Activated gamma-delta T cell (primary cell): ENCODE measurements at places on chromosomes 11 and 22.

DNA sequence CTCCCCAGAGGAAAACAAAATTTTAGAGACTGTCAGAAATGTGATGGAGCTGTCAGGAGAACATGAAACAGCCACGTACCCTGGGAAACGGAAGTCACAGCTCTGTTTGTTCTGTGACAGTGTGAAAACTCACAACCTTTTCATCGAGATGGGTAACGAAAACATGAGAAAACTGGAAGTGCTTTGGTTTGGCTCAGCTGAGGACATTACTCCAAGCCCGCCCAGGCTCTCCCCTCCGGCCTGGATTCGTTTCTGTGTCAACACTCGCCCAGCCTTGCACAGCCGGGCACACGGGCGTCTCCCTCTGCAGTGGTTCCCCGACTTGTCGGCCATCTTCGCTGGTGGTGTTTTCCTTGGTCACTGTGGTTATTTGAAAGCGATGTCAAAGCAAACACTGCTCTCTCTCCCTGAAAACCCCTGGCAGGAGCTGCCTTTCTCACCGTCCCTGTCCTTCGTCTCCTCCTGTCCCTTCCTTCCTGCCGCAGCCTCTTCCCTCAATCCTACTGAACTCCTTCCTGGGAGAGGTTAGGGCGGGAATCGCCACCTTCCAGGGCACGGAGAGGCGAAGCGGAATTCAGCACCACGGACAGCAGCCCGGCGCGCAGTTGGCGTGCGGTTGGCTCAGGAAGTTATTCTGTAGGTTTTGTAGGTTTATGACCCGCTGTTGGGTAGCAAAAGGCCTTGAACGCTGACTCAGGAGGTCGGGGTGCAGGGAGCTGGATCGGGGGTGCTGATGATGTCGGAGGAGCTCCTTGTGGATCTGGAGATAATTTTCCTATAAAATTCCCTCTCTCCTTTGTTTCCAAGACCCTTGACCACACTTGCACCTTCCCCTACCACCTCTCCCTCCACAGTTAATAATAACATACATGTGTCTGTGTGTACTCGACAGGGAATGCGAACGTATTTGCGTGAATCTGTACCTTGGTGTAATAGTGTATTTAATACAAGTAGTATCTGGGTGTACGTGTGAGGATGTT is 13.1 kb upstream of the RPS19BP1 start:
- no peak for DNase-seq

DNA sequence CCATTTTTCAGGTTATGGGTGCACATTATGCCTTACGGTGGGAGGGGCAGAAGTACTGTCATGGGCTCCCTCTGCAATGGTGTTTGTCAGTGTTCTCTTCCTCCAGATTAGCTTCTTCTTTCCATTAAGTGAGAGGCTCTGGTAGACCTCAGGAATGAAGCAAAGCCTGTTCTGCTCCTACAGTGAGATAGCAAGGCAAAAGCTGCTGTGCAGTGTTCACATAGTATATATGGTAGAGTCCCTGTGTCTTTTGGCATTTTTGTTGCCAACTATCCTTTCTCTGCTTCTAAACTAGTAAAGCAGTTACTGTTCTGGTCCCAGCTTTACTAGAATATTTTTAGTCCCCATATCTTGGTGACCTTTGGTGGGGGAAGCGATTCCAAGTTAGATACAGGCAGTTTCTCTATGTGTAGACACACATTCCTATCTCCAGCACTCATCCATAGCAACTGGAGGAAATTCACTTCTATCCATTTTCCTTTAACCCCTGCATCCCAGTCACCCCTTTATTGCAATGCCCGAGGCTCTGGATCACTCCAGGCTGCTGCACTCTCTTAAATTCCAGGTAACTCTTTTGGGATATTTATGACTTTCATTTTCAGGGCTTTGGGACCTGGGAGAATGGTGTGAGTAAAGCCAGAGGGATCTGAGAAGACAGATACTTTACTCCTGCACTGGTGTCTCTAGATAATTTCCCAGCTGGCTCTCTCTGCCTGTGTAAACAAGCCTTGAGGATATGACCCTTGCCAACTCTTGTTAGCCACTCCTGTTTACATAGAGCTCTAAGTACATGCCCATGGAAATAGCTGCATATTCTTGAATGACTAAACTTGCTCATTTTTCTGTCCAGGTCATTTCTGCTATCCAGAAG is 3.9 kb upstream of the TRIM34 start:
- DNase-seq = no peak

DNA sequence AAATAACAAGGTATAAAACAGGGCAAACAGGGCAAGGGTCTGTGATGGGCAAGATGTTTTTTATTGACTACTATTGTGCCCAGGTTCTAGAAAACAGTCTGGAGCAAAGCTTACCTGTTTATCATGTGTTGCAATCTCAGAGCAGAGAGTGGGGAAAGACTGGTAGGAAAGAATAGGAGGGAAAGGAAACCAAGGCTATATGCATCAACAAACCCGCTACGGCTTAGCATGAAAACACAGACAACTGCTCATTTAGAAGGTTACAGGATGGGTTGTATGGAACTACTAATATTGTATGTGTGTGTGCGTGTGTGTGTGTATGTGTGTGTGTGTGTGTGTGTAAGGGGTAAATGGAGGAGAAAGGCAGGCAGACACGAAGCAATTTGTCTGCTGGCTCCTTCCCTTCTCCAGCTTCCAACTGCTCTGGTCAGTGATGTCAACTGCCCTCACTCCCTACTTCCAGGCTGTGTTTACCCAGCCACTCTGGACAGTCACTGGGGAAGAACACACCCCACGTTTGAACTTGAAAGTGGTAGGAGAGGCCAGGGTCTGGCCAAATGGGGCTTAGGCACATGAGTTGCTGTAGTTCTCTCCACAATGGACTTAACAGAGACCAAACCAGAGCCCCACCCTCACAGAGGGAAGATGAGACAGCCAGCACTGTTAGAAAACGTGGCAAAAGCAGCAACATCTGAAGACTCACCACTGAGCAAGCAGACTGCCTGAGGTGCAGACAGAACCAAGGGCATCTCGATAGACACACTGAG is 47.0 kb downstream of the GAB2 start:
- DNase-seq = no peak

GRCh38 chr11:93623179-93623578 is 38.3 kb upstream of the CEP295 start:
- DNase-seq = no peak

- no peak for DNase-seq
These were observed 74.3 kb downstream of the C11orf65 start for GRCh38 chr11:108393046-108393445.

DNA sequence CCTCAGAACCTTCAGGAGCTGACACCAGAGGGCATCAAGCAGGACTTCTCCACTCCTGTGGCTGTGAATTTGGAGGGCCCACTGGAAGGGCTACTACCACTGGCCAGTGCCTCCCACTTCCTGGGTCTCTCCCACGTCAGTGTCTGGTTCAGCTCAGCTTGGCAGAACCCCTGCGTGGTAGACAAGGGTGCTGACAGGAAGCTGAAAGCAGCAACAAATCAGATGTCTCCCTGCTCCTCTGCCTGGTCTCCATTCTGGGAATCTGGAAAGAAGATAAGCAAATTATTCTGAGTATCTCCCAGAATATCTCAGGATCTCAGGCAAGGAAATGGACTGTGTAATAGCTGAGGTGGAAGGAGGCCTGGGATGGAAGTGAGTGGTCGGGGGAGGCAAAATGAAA is 61.5 kb downstream of the TMPRSS5 start:
- no peak for DNase-seq

- no peak for DNase-seq
These were observed 23.5 kb upstream of the ARHGAP8 start for GRCh38 chr22:44728761-44729324.

GRCh38 chr11:100790073-100790472 is 103.0 kb downstream of the ARHGAP42 start:
- no peak for DNase-seq

DNA sequence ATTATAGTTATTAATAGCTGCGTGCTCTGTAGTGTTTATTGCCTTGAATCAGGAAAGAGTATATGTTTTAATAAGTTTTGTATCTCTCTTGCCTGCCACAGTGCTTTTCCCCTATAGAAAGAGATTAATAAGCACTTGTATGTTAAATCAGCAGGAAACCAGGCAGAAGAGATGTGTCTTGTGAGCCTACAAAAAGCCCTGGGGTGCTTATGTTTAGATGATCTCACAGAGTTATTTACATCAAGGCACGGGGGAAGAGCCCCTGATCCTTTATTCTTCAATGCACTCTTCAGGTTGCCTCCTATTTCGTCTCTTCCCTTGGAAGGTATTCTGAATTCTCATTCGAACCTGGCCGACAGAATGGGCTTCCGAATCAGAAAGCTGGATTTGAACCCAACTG is 183.0 kb downstream of the MAML2 start:
- no peak for DNase-seq

- no peak for DNase-seq
These were observed 2.9 kb upstream of the BTBD10 start for GRCh38 chr11:13465909-13466371.

DNA sequence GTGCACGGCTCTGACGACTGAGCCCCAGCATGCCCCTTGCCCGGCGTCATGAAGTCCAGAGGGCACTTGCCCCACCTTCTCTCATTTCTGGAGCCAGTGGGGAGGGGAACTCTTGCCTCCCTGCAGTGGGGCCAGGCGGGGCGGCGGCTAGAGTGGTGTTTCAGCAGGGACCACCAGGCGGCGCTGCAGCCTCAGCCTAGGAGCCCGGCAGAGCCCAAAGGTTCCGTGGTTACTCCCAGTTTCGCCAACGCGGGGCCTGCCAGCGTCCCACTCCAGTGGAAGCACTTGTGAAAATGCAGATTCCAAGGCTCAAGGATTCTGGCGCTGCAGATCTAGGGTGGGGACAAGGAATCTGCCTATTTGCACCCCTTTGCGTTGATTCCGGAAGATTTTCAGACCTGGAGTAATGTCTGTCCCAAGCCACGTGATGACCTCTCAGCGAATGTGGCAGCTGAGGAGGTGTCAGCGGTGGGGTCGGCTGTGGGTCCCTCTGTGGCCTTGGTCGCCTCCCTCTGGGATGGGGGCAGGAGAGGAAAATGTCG is 55.7 kb downstream of the CD82 start:
- peak; percentile 25 for DNase-seq

DNA sequence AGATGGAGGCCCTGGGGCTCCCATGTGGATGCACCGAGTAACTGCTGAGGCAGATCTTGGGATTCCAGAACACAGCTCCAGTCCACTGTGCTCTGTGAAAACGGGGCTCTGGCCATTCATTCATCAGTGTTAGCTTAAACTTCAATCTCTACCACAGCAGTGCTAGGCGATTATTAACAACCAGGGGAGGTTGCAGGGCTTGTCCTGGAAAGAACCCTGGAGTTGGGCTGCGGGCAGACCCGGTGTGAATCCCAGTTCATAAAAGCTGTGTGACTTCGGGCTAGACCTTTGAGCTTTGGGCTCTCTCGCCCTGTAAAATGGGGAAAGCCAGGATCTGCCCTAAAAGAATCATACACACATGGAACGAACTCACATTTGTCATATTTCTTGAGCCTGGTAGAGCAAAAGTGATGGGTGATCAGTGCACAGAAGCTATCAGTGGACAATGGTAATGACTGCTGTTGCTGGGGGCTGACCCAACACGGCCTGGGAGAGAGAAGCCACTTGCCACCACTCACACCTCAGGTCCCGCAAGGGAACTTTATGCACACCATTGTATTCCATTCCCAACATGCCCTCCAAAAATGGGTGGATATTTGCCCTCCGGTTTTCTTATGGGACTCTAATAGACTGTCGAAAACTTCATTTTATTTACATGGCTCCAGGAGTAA is 15.6 kb upstream of the CRYBB3 start:
- DNase-seq = no peak

DNA sequence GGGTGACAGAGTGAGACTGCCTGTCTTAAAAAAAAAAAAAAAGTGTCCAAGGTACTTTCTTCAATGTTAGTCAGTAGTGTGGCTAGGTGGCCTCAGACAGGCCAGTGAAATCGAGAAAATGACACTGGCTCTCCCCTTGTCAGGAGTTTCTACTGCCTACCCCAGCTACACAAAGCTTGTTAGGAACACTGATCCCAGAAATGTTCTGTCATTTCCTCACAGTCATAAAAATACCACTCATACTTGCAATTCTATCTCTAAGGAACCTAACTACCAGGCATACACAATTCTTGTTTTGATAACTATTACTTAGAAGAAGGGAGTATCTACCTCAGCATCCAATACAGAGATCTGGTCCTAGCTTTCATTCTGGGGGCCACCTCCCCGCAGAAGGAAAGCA is 31.3 kb downstream of the ATP6V1E1 start:
- no peak for DNase-seq

GRCh38 chr22:21032037-21032867 is at the start of gene SLC7A4:
Gene SLC7A4 (minus strand): TSS chr22:21032561. CDS start chr22:21031812, 749 bp downstream.
- no peak for DNase-seq

GRCh38 chr11:96161307-96162089 is 181.5 kb downstream of the MAML2 start:
- no peak for DNase-seq

DNA sequence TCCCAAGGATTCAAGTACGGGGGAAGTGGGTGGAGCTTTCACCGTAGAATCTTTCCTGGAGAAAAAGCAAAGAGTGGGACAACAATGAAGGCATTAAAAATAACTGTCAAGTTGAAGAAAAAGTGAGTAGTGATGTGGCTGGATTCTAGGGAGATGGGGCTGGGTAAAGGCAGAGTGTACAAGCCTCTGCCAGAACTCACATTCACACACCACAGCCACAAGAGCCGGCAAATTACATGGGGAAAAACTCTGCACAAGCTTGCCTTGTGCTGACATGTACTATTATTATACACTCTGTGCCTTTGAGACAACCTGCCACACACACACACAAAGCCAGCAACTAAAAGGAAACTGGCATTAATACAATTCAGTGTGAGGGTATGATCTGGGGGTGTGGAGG is 182.6 kb downstream of the LARGE1 start:
- DNase-seq = no peak

GRCh38 chr22:45296628-45297297 is 12.0 kb downstream of the UPK3A start:
- DNase-seq = no peak

- no peak for DNase-seq
These were observed 19.7 kb upstream of the RAG2 start for GRCh38 chr11:36617543-36618362.

DNA sequence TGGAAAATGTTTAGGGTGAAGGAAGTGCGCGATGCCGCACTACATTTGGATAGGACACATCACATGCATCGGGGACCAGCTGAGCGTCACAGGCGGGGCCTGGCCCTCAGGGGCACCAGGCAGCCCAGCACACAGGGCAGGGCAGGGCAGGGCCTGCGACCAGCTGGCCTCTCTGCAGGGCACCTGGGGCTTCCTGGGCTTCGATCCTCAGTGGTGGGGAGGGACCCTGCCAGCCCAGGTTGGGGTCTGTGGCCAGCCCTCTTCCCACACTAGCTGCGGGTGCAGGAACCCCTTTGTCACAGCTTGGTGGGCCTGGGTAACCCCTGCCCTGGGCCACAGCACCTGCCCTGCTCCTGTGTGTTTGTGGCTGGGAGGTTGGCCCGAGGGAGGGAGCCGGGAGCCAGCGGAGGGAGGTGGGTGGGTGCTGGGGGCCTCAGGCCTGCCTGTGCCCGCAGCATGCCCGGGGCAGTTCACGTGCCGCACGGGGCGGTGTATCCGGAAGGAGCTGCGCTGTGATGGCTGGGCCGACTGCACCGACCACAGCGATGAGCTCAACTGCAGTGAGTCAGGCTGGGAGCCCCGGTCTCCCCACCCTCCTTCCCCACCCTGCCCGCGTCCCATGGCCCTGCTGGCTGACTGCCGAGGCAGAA is 37.9 kb downstream of the ST14 start:
- DNase-seq = no peak

GRCh38 chr11:134196756-134197155 is 27.0 kb downstream of the NCAPD3 start:
- DNase-seq = no peak

- no peak for DNase-seq
These were observed 15.5 kb downstream of the TREH start for GRCh38 chr11:118663902-118664301.

GRCh38 chr11:85619499-85619898 is 7.6 kb downstream of the DLG2 start:
- no peak for DNase-seq
